ENCODE measurements at places on chromosomes 16 and 17. TPM values are rescaled to one million over a fixed set of nuclear protein-coding genes. Genes with fewer than 3 reads are reported as not detected.

The HASPIN gene
- total RNA-seq, result 2.0 TPM

The KCNJ18 gene
- total RNA-seq, result not detected

The PLCG2 gene
- total RNA-seq, result 0.77 TPM

The KCNH6 gene
- total RNA-seq, result not detected

The TPPP3 gene
- 3.8 TPM for total RNA-seq

The CEP295NL gene
- total RNA-seq, result 2.3 TPM

The NECAB2 gene
- total RNA-seq, result under 0.01 TPM

The LGALS9 gene
- 0.51 TPM for total RNA-seq

The VMO1 gene
- total RNA-seq, result 1.5 TPM

The INCA1 gene
- total RNA-seq, result 0.33 TPM

The NPIPA1 gene
- 140 TPM for total RNA-seq

The PRR29 gene
- 0.26 TPM for total RNA-seq

The SECTM1 gene
- total RNA-seq, result 31.1 TPM

The CSH1 gene
- not detected for total RNA-seq

The RAC3 gene
- 5.6 TPM for total RNA-seq

The PCGF2 gene
- 2.3 TPM for total RNA-seq

The CKLF gene
- 38.8 TPM for total RNA-seq

The SPNS2 gene
- under 0.01 TPM for total RNA-seq

The KRT9 gene
- total RNA-seq, result not detected

The CDT1 gene
- 3.6 TPM for total RNA-seq

The MRPS23 gene
- 18.5 TPM for total RNA-seq

The TBC1D3H gene
- not detected for total RNA-seq

The GSG1L gene
- not detected for total RNA-seq

The SLC16A11 gene
- under 0.01 TPM for total RNA-seq

The C1QTNF8 gene
- total RNA-seq, result not detected

The HBQ1 gene
- total RNA-seq, result not detected

The USP7 gene
- 49.3 TPM for total RNA-seq

The KRTAP9-3 gene
- total RNA-seq, result not detected

The AMDHD2 gene
- total RNA-seq, result 37.2 TPM

The CRHR1 gene
- not detected for total RNA-seq

The CHST5 gene
- not detected for total RNA-seq

The SIAH1 gene
- 59.1 TPM for total RNA-seq

The KRTAP4-6 gene
- not detected for total RNA-seq

The CNGB1 gene
- total RNA-seq, result not detected

The ZNF423 gene
- 0.17 TPM for total RNA-seq

The PPP1R27 gene
- total RNA-seq, result under 0.01 TPM

The TMC7 gene
- total RNA-seq, result 0.51 TPM

The MIS12 gene
- total RNA-seq, result 11.2 TPM

The METTL2A gene
- 18.5 TPM for total RNA-seq

The ITGAD gene
- not detected for total RNA-seq

The KRTAP4-3 gene
- not detected for total RNA-seq

The LITAFD gene
- not detected for total RNA-seq

The RNU2-1 gene
- not detected for total RNA-seq

The TPSD1 gene
- total RNA-seq, result not detected

The CES4A gene
- 2.1 TPM for total RNA-seq

The SLC39A11 gene
- total RNA-seq, result 21.1 TPM

The LRRC37A gene
- 1.0 TPM for total RNA-seq

The TLCD3B gene
- not detected for total RNA-seq
